Stimulated activated naive CD8-positive, alpha-beta T cell treated with anti-CD3 and anti-CD28 coated beads, Interleukin-15, amount 100 ng/mL, for 72 hours (primary cell): ENCODE measurements at places on chromosomes 5 and 9.
A peak's percentile ranks its signal among the peaks of the same experiment; 100 is the strongest.

- DNase-seq, result no peak
These were observed 227.2 kb downstream of the NSG2 start for GRCh38 chr5:174272671-174273070.

- no peak for DNase-seq
These were observed 19.9 kb downstream of the PTGES2 start for GRCh38 chr9:128107468-128108268.

GRCh38 chr9:132498531-132499210, 83.7 kb upstream of the BARHL1 start:
- no peak for DNase-seq

GRCh38 chr5:116572350-116573278, 2.0 kb downstream of the SEMA6A start:
- DNase-seq, result peak; percentile 2

DNA sequence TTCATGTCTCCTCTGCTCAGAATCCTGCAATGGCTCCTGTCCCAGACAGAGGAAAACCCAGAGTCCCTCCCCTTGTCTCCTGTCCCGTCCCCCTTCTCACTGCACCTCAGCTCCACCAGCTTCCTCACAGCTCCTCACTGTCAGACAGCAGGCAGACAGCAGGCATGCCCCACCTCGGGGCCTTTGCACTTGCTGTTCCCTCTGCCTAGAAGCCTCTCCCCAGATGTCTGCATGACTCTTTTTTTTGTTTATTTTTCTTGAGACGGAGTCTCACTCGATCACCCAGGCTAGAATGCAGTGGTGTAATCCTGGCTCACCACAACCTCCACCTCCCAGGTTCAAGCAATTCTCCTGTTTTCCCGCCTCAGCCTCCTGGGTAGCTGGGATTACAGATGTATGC, 8.8 kb upstream of the SLC6A7 start:
- no peak for DNase-seq

GRCh38 chr5:144710637-144711036, 540.0 kb downstream of the KCTD16 start:
- no peak for DNase-seq

- no peak for DNase-seq
These were observed 338.0 kb upstream of the DAB2 start for GRCh38 chr5:39762761-39763160.

DNA sequence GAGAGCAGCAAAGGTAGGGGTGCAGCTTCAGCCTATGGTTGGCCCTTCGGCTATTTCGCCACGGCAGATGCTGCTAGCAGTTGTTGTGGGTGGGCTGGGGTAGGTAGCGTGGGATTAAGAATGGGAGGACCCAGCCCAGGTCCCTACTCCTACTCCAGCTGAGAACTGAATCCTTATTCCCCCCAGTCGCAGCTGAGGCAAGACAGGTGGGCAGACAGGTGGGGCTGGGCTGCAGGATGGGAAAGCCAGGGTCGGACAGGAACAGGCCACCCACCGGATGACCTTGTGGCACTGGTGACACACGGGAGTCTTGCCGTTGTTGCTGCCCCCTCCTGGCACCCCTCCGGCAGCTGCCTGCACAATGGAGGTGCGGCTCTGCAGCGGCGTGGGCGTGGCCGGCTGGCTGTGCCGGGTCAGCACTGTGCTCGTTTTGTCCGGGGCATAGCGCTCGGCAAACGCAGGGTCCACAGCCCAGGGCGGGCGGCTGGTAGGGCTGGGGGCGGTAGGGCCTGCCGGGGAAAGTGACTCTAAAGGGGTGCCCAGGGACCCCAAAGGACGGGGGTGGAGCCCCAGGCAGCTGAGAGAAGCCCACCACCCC, 8.2 kb downstream of the PDLIM7 start:
- no peak for DNase-seq

DNA sequence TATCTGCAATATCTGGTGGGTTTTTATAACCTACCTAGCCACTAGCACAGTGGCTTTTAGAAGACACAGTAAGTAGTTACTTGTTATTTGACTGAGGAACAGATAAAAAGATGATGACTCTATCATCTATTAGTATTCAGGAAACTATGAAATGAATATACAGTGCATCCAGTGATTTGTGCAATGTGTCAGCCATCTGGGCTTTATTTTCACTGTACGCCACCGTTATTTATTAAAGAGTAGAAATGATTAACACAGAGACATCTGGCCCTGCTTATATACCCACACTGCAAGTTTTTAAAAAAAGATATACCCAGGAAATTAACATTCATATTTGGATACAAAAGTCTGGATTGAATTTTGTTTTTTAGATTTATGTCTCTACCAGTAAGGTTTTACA, 408.4 kb downstream of the PDE4D start:
- DNase-seq, result no peak

DNA sequence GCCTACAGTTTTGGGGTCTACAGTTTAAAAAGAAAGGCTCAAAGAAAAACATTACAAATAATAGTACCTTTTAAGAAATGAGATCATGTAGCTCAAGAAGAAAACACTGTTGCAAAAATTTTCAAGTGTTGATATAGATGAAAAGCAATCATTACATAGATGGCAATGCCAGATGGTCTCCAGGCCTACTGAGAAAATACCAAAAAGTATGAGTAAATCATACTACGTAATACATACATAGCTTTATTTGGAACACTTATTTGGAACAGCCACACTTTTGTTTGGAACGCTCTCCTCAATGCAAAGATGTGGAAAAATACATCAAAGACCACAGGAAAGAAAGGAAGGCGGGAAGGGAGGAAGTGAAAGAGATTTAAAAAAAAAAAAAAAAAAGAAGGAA, 44.1 kb downstream of the MARCHF11 start:
- no peak for DNase-seq

DNA sequence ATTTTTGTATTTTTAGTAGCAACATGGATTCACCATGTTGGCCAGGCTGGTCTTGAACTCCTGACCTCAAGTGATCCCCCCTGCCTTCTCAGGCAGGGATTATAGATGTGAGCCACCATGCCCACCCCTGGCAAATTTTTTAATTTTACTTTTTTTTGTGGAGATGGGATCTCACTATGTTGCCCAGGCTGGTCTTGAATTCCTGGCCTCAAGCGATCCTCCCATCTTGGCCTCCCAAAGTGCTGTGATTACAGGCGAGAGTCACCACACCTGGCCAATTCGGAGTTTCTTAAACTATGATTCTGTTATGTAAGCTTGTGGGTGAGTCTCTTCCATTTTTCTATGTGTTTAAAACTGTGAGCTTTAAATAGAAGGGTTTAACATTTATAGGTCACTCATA, 27.6 kb downstream of the PCBD2 start:
- DNase-seq, result no peak

GRCh38 chr5:100409660-100410151, 125.5 kb upstream of the FAM174A start:
- DNase-seq, result no peak

GRCh38 chr5:163552536-163552935, 47.1 kb downstream of the MAT2B start:
- DNase-seq, result no peak

- peak; percentile 40 for DNase-seq
These were observed 159.8 kb upstream of the HMHB1 start for GRCh38 chr5:143652108-143652700.

DNA sequence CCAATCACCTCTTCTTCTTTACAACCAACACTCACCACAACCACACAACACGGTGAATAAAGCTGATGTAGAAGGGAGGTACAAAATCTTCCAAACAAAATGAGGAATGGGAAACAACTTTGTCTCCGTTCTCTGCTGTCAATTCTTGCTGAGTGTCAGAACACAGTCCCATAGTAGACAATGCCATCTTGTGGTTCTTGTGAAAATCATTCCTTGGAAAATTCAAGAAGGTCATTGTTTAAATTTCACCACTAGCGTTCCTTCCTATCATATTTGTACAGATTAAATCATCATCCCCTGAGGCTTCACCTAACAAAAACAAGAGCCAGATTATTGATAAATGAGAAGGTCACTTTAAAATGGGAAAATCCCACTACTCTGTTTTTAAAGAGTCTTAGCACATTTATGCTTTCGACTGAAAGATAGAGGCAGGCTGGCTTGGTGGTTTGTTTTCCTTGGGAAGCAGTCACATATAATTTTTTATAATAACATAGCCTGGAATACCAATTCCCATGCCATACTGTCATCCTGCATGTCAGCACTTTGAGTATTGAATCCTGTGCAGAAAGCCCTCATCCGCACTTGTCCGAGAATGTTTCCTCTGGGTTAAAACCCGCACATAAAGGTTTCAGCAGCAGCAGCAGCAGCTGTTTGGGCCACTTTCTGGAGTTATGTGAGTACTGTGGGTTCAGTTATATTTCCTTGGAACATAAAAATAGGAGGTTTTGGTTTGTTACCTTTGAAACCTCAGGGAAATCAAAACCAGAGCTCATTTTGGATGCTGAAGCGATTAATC, 395.0 kb upstream of the SMARCA2 start:
- no peak for DNase-seq

- DNase-seq, result no peak
These were observed 390.1 kb downstream of the CCDC171 start for GRCh38 chr9:15942831-15943424.

GRCh38 chr9:9108641-9109040, 1309.1 kb upstream of the DMAC1 start:
- no peak for DNase-seq

- no peak for DNase-seq
These were observed 77.6 kb downstream of the KIF4B start for GRCh38 chr5:155091063-155091648.

GRCh38 chr9:136080716-136081112, 14.4 kb downstream of the NACC2 start:
- no peak for DNase-seq

DNA sequence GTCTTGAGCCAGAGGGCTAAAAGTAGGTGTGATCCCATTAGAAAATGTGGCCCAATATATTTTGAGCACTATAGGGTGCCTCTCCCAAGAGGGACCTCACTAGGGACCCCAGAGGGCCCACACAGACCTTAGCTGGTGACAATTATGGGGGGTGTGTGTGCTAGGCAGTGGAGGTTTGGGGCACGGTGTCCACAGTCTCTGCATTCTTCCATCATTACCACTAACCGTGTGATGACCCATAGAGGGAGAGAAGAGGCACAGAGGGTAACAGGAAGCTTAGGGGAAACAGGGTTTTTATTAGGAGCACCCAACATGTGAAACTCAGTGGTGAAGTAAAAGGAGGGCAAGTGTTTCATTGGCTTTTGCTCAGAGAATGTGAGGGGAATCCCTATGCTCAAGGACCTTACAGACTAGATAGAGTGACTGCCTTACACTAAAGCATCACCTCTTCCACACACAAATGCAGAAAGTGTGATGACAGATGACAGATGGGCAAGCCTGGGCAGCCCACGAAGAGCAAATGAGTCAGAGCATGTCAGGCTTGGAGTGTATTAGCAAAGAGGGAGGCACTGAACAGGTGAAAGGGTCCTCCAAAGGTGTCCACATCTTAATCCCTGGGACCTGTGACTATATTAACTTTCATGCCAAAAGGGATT, 2.5 kb upstream of the ACTL7A start:
- DNase-seq, result peak; percentile 35

DNA sequence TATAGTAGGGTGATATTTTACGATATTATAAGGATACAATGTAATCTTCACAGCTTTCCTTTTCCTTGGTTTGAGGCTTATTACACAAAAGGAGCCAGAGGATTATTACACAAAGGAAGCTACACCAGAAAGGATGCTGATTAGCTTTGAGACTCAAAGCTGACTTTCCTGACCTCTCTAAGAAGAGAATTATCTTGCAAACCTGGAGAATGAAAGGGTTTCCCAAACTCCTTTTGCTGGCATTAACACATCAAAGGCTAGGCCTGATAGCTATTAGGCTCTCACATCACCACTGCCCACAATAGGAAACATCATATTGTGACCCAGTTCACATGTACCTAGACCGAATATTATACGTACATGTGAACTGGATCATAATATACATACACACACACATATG, 34.2 kb upstream of the CHD1 start:
- DNase-seq, result no peak

GRCh38 chr5:176877793-176878331, 21.3 kb downstream of the HK3 start:
- DNase-seq, result no peak

DNA sequence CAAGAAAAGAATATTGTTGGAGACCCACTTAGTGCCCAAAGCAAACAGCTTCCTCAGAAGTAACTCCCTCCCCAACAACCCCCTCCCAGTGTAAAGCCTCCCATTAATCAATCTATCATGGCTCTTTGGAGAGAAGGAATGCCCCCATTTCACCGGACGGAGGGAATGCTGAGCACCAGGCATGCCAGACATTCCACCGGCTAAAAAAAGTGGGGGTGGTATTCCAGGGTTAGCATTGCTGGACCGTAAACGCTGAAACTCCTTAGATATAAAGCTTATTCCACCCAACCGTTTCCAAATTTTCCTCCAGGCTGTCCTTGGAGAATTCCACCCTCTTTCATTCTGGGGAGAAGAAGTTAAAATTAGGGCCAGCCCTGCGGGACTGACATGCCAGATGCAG, 363 bp upstream of the MAMDC2 start:
- DNase-seq, result no peak

DNA sequence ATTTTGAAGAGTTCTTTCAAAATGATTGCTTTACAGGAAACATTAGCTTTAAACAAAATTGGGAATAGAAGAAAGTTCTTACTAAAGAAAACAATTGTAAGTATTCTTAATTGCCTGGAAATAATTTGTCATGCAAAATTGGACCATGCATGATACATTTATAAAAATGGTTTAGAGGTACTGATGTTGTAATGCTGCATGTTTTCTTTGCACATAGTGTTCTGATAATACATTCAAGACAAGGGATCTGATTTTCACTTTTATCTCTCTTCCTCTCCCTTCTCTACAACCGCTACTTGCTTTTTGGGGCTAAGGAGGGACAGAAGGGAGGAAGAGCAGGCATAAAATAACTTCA, 211.6 kb upstream of the MPDZ start:
- DNase-seq, result no peak
